ENCODE measurements at places on chromosomes 16 and 17. TPM values are rescaled to one million over a fixed set of nuclear protein-coding genes. Genes with fewer than 3 reads are reported as not detected.

Gene ALOX12
- not detected for total RNA-seq

Gene LPCAT2
- total RNA-seq, result 2.7 TPM

Gene KRTAP3-1
- not detected for total RNA-seq

Gene FGF11
- total RNA-seq, result 15.4 TPM

All from T-helper 1 cell treated with Interleukin-12 subunit alpha and Interleukin-12 subunit beta and Interleukin-4 antibody, amounts not matched to agents 30 ng/mL and 1 ng/mL, for 36 hours (primary cell).